ENCODE measurements at places on chromosomes 16 and 17.

GRCh38 chr16:23188911-23189310, 6.4 kb downstream of the SCNN1G start:
- DNase-seq: no peak

DNA sequence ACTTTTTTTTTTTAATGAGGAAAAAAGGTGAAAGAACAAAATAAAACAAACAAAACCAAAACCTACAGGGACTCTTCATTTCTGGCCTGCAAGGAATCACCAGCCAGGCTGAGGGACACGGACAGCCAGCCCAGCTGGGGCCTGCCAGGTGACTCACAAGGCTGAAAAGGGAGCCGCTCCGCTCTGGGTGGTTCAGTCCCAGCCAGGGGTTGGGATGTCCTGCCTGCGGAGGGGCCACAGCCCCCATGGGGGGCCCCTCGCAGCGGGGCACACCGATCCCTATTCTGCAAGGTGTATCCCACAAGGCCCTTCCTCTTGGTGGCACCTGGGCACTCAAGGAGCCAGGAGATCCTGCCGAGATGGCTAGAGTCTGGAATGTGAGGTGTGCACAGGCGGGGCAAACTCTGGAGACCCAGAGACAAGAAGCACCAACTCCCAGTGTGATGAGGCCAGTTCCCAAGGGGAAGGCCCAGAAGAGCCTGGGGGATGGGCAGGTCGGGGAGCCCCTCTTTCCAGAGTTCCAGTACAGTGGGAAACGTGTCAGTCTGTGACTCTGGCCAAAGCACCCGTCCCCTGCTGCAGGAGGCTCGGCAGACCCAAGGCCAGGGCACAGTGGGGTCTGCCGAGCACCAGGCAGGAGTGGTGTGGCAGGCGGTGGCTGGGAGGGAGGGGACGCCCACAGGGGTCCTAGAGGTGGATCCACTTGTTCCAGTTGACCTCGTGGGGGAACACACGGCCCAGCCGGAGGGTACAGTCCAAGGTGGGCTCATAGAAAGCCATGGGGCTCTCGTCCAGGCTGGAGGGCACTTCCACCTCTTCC, 58.9 kb downstream of the IL21R start:
- no peak for DNase-seq

- DNase-seq: no peak
Observed at GRCh38 chr17:7797976-7798375, 36.0 kb upstream of the KDM6B start.

- DNase-seq: no peak
Observed at GRCh38 chr16:76541070-76541469, 263.9 kb downstream of the CNTNAP4 start.

DNA sequence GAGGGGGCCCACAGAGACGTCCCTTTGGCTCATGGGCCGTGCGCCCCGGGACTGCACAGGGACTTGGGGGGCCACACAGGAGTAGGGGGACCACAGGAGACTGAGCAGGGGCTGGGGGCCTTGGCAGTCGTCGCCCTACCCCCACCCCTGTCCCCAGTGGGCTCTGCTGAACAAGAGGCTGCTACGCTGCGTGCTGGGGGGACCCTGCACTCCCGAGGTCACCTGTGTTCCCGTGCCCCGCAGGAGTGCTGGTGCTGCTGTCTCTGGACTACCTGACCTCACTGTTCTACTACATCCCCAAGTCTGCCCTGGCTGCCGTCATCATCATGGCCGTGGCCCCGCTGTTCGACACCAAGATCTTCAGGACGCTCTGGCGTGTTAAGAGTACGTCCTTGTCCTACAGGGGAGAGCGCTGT, 14.4 kb upstream of the RNF213 start:
- DNase-seq: no peak

GRCh38 chr17:80468781-80469493, 7.5 kb downstream of the NPTX1 start:
- no peak for DNase-seq

DNA sequence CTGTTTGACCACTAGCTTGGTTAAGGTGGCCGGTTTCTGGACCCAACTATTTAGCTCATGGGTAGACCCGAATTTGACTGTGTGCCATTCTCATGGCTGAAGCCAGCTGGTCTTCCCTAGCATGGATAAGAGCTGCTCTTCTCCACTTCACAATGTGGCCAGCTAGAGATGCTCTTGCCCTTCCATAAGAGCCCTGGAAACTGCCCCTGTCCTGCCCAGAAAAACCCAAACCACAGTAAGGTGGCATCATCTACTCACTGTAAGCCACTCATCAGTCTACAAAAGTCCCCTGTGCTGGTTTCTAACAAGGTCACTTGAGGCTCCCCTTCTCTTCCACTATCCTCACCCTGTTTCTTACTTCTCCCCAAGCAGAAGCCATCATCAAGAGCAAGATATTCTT, 165.1 kb downstream of the HS3ST2 start:
- DNase-seq: no peak

DNA sequence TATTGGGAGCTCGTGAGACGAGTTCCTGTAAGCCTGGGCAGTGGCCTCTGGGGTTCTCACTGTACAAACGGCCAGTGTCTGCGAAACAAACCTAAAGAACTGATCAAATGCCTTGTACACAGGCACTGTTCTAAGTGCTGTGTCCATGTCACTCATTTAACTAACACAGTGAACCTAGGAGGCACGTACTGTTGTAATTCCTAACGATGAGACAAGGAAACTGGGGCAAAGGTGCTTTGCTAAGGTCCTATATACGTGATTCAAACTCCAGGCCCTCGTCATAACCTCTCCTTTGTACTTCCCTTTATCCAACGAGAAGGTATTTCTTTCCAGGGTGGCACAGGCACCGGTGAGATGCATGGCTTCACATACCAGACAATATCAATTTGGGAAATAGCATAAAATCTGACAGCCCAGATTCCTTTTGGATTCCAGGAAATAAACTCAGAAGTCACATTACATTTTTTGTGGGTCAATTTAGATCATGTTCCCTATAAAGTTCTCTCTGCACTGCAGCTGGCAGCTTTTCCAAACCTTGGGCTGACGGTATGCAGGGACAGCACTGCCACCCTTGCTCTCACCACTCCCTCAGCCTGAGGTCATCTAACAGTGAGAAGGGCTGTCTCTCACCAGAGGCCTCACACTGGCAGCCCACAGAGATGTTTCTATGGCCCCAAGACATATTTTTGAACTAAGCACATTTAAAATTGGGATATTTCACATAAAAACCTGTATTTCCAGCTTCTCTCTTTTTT, 18.3 kb downstream of the GLYR1 start:
- no peak for DNase-seq

GRCh38 chr16:35823342-35823741, 2363.9 kb downstream of the TP53TG3F start:
- no peak for DNase-seq

- no peak for DNase-seq
Observed at GRCh38 chr17:58595194-58595792, 80.9 kb upstream of the MTMR4 start.

DNA sequence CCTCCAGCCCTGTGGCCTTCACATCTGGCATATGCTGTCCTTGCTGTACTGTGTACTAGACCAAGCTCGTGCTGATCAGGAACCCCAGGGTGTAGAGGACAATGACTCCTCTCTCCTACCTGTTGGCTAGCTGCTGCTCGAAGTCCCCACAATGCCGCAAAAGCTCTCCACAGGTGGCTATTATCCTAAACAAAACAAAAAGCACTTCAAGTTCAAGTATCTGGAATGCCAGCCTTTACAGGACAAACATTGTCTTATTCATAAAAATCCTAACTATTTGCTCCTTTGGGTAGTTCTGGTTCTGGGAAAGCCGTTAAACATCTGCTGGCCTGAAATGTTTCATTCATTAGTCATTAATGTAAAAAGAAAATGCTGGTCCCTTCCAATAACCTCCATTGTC, 42.8 kb downstream of the COG7 start:
- no peak for DNase-seq

GRCh38 chr16:70556063-70556462, 32.4 kb downstream of the SF3B3 start:
- no peak for DNase-seq

DNA sequence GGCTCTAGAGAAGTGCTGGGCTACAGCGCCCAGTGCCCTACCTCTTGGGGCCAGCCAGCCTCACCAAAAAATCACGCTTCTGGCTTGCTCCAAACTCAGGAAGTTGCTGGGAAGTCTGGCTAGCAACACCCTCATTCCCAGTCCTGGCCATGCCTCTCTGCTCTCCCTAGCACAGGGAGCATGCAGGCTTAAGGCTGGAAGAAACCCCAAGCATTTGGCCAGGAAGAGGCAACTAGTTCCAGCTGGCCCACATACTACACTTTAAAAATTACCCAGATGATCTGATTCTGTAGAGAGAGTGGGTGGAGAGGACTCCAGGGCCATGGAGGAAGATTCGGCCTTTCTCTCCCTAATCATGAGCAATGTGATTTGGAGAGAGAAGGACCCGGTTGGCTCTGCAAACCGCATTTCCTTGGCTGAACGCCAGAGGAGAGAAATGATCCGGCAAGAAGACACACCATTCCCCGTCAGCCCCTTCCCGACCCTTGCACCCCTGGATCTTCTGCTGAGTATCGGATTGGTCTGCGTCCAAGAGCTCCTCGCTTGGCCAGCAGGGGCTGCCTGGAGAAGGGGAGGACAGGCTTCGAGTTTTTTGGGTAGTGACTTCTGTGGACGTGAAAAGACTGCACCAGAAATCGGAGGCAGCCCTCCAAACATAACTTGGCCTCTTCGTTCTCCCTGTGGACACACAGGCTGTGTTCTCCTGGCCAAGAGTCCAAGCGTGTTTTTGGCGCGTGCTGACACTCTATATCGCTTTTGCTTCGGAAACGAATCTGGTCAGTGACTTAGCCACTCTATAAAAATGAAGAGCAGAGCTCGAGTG, 406.3 kb downstream of the WWOX start:
- no peak for DNase-seq

DNA sequence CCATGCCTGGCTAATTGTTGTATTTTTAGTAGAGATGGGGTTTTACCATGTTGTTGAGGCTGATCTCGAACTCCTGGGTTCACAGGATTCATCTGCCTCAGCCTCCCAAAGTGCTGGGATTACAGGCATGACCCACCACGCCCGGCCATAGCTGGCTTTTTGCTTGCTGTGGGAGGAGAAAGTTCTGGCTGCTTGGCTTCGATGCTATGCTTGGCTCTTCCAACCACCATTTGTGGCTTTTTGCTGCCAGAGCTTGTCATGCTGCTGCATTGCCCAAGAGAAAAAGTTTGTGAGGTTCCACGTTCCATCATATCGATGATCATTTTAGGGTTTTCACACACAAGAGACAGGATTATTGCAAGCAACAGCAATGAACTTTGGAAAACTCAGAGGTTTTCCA, 16.2 kb downstream of the BMERB1 start:
- no peak for DNase-seq

DNA sequence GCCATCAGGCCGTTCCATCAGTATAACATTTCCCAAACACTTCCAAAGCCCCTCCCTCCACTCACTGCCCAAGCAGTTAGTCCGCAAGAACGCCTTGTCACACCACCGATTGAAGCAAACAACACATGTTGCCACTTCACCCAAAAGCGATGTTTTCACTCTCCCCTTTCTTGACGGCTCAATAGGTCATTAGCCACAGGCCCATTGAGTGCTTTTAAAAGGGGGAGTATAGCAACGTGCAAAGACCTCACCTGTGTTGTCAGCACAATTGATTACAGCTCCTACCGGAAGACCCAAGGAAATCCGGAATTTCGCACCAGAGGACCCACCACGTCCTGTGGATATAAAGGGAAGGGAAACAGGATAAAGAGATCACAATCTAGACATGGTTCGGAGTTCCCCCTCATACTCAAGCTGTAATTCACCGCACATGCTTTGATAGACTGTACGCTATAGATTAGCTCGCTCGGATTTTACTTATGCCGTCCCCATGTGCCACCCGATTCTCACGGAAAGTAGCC, 690 bp downstream of the RPL23 start:
- no peak for DNase-seq

GRCh38 chr17:75594499-75595283, 7.1 kb downstream of the MYO15B start:
- no peak for DNase-seq

DNA sequence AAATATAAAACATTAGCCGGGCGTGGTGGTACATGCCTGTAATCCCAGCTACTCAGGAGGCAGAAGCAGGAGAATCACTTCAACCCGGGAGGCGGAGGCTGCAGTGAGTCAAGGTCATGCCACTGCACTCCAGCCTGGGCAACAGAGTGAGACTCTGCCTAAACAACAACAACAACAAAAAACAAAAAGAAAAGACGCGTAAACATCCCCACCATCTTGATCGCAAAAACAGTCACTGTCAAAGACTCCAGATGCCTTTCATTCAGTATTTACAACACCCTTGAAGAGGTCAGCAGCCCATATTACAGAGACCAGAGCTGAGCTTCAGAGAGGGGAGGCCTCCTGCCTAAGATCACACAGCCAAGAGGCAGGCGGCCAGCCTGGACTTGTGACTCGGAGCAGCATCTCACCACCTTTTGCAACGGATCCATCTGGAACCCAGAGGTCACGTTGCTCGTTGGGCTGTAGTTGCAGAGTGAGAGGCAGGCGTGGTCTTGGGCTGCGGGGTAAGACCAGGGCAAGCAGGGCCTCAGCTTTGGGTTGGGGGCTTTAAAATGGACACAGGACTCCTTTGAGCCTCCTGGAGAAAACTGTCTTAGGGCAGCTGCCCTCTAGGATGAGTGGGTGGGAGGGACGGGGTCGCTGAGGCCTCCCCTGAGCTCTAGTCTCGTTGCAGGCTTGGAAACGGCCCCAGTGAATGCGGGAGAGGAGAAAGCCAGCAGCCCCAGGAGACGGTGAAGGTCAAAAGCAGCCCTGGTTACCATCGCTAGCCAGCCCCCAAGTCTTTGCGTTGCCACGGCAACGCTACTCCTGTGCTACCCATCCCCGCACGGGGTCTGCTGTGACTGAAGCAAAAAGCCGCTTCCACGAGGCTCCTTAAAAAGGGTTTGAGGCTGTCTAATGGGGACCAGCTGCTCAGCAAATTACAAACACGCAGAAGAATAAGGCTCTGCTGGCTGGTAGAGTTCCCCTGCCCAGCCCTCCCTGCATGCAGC, 26.1 kb downstream of the LGALS3BP start:
- no peak for DNase-seq

DNA sequence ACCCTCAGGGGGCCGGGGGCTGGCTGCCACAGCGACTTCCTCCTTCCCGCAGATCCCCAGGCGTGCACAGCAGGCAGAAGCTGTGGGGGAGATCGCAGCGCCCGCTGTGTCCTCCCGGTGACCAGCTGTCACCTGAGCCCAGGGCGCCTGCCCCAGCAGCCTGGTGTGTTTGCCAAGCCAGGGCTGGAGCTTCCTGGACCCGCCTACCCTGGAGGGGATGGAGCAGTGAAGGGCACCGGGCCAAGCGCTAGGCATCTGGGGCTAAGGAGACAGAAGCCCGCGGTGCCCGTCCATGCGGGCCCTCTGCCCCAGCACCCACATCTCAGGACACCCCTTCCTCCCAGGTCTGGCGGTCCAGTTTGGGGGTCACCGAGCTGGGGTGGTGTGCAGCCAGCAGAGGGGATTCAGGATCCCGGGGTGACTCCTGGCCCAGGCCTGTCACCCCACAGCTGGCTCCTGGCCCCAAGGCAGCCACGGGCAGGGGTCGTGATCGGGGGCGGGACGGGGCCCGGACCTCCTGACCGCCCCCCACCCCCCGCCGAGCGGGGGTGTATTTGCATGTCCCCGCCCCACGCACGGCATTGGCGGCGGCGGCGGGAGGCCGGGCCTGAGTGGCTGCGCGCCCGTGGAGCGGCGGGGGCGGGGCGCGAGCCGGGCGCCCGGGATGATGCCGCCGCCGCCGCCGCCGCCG, at the start of gene RAB26:
Gene RAB26, plus strand, starts transcription at position 645 of the 691 bp plus-strand sequence. CDS start 159 bp downstream, outside the sequence.
- peak; percentile 87 for DNase-seq

GRCh38 chr17:16352303-16352666, 984 bp downstream of the CENPV start:
- peak; percentile 57 for DNase-seq
